Heart left ventricle (tissue), 16 donors: ENCODE measurements at places on chromosomes 12 and 14. TPM values are rescaled to one million over a fixed set of nuclear protein-coding genes. Genes with fewer than 3 reads are reported as not detected.

SRSF5 gene
- total RNA-seq = 178 TPM

DGLUCY gene
- total RNA-seq = 224 TPM

ASIC1 gene
- total RNA-seq = 1.3 TPM

IFT81 gene
- 8.9 TPM for total RNA-seq

DBX2 gene
- total RNA-seq = not detected

B4GALNT1 gene
- total RNA-seq = 8.8 TPM

AMDHD1 gene
- total RNA-seq = 0.20 TPM

GALNT16 gene
- 42.5 TPM for total RNA-seq

KRT7 gene
- not detected for total RNA-seq

KCNJ8 gene
- total RNA-seq = 74.4 TPM

GRIN2B gene
- 0.02 TPM for total RNA-seq

GPR68 gene
- 0.47 TPM for total RNA-seq

P3H3 gene
- 6.6 TPM for total RNA-seq

- DNase-seq = no peak
These were observed at the start of gene SLC7A7 for GRCh38 chr14:22814941-22815713. Gene SLC7A7, minus strand, starts transcription at chr14:22815435. Its CDS starts 2,037 bp downstream, at chr14:22813398.

DNA sequence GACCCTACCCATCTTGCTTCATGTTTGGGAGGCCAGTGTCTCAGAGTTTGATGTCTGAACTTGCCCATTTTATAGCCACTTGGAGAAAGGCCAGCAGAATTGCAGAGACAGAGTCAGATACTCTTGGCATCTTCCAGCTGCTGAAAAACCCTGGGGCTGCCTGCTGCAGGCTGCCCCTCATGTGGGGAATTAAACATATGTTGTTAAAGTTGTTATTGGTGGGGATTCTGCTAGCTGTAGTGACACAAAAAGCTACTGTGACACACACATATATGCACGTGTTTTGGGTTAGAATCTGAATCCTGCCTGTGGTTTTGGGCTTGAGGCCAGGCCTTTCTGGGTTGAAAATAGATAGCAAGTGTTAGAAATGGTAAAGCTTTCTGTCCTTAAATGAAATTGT is 1288.4 kb downstream of the AACS start:
- DNase-seq = no peak

- DNase-seq = no peak
These were observed 27.3 kb downstream of the PPTC7 start for GRCh38 chr12:110555577-110556406.

DNA sequence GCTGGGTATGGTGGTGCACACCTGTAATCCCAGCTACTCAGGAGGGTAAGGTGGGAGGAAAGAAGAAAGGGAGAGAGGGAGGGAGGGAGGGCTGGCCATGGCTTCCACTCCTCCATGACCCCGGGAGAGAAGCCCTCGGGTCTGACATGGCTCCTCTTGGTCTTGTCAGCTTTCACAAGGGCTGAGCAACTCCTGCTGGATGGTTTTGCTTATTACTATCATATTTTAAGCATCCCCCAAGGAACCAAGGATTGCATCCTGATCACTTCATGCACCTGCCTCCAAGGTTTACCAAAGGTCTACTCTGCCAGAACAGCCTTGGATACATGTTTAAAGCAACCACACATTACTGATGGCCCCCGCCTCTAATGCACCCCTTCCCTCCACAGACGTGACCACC is 28.0 kb upstream of the NCOR2 start:
- no peak for DNase-seq

- DNase-seq = no peak
These were observed 70.5 kb upstream of the FLRT2 start for GRCh38 chr14:85459361-85460000.

DNA sequence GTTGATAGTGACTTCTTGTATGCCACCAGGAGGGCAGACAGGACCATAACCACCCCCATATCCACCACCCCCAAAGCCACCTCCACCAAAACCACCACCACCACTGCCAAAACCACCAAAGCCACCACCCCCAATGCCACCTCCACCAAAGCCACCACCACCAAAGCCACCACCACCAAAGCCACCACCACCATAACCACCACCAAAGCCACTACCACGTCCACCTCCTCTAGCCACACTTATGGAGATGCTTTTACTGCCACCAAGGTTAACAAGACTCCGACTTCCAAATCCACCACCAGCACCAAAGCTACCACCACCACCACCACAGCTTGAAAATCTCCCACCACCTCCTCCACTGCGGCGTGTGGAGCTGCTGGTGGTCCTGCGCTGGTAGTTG is 332 bp downstream of the KRT1 start:
- DNase-seq = no peak

DNA sequence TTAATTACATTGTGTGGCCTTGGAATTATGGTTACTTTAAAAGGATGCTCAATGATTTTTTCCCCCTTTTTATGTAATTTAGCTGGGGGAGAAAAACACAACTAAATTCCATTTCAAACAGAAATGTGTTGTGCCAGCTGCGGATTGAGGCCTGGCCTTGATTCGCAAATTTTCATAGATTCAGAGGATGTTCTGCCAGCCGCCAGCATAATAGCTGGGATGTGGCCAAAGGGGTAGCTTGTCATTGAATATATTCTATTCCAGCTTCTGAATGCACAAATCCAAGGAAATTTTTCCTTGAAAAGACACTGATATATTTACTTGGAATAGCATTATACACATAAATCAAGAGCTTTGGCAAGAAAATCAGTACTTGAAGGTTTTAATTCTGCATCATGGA is 43.7 kb downstream of the TRHDE start:
- no peak for DNase-seq

DNA sequence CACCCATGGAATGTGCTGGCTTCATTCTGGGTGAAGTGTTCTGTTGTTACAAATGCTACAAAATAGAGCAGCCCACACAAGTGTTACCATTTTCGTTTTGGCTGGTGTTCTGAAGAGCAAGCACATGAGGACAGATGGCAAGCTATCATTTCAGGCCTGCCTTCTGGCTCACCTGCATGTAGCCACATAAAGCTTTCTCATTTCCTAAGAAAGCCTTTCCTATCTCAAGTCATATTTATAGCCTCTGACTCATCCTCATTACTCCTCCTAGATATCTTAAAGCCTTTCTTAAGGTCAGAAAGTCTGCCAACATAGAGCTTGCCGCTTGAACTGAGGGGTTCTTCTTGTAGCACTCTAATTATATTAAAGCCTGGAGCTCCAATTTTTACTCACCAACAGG is 89.0 kb downstream of the PTPRR start:
- no peak for DNase-seq

GRCh38 chr14:41805633-41806032 is 199.0 kb downstream of the LRFN5 start:
- no peak for DNase-seq

DNA sequence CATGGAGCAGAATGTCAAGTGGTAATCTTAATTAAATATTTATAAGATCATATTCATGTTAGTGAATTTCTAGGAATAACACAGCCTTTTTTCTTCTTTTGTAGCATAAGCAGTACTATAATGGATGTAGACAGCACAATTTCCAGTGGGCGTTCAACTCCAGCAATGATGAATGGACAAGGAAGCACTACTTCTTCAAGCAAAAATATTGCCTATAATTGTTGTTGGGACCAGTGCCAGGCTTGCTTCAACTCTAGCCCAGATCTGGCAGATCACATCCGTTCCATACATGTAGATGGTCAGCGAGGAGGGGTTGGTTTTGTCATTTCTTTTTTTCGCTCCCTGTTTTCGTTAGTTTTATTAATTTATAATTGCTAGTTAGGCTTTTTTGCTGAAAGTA is 23.1 kb downstream of the AEBP2 start:
- DNase-seq = no peak

- DNase-seq = no peak
These were observed 14.0 kb upstream of the MAP3K9 start for GRCh38 chr14:70823281-70823680.

GRCh38 chr14:21267431-21267845 is 1.8 kb downstream of the HNRNPC start:
- DNase-seq = no peak

DNA sequence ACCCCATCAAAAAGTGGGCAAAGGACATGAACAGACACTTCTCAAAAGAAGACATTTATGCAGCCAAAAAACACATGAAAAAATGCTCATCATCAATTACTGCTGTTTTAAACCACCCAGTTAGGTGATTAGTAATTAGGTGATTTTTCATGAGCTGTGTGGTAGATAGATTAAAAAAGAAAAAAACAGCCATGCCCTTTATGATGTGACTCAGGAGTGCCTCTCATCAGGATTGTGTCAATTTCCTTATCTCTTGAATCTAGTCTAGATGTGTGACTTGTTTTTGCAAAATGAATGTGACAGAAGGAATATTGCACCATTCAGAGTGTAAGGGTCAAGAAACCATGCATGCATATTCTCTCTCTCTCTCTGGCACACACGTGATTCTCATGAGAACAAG is 5.7 kb downstream of the OR10A7 start:
- DNase-seq = no peak

- no peak for DNase-seq
These were observed 389.6 kb upstream of the DDHD1 start for GRCh38 chr14:53542732-53543131.

DNA sequence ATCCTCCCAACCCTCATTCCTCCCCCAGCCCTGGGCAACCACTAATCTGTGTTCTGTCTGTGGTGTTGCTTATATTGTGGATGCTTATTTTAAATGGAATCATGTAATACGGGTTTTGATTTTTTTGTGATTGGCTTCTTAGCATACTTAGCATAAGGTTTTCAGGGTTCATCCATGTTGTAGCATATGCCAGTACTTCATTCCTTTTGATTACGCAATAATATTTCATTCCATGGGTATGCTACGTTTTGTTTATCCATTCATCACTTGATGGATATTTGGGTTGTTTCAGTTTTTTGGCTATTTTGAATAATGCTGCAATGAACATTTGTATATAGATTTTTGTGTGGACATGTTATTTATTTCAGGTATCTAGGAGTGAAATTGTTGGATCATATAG is 82.9 kb downstream of the TSPAN9 start:
- DNase-seq = no peak

GRCh38 chr12:62744551-62744950 is 190.4 kb downstream of the PPM1H start:
- DNase-seq = no peak

GRCh38 chr12:34298971-34299801 is 276.9 kb downstream of the ALG10 start:
- DNase-seq = peak; percentile 10

- no peak for DNase-seq
These were observed 151.0 kb upstream of the NAV3 start for GRCh38 chr12:77679686-77680085.

GRCh38 chr14:25118671-25119070 is 68.7 kb upstream of the STXBP6 start:
- no peak for DNase-seq

GRCh38 chr12:130715150-130715997 is 725 bp downstream of the RIMBP2 start:
- DNase-seq = no peak

- no peak for DNase-seq
These were observed 324.6 kb downstream of the RAD51B start for GRCh38 chr14:68144051-68144681.

DNA sequence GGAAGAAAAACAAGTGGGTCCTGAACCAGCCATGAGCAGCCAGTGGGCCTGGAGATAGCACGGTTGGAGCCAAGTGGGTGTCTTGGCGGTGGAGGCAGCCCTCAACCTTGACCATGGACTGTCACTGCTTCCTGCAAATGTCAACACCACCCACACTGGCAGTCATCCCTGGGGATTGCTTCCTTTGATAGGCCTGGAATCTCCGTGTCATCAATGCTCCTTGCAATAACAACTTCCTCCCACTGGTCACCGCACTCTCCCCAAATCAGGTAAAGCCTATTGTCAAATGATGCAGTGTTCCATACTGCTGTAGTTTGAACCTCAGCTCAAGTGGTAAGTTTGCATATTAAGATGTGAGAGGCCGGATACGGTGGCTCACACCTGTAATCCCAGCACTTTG is 129.1 kb downstream of the NTF3 start:
- no peak for DNase-seq
